Heart right ventricle (tissue), 16 donors: ENCODE measurements at places on chromosomes 3 and 15. TPM values are rescaled to one million over a fixed set of nuclear protein-coding genes. Genes with fewer than 3 reads are reported as not detected.

Gene SCN11A
- 0.01 TPM for polyA plus RNA-seq

GRCh38 chr15:72160696-72161245 is 36.8 kb downstream of the GRAMD2A start:
- no peaks in the 10 kb centered on the region for H3K27me3 ChIP-seq
- H3K4me3 ChIP-seq: no peak overlapping the region
- no peak for DNase-seq
- no peaks in the 10 kb centered on the region for H3K36me3 ChIP-seq
- H3K4me1 ChIP-seq: no peaks in the 10 kb centered on the region
- no peak overlapping the region for H3K27ac ChIP-seq

DNA sequence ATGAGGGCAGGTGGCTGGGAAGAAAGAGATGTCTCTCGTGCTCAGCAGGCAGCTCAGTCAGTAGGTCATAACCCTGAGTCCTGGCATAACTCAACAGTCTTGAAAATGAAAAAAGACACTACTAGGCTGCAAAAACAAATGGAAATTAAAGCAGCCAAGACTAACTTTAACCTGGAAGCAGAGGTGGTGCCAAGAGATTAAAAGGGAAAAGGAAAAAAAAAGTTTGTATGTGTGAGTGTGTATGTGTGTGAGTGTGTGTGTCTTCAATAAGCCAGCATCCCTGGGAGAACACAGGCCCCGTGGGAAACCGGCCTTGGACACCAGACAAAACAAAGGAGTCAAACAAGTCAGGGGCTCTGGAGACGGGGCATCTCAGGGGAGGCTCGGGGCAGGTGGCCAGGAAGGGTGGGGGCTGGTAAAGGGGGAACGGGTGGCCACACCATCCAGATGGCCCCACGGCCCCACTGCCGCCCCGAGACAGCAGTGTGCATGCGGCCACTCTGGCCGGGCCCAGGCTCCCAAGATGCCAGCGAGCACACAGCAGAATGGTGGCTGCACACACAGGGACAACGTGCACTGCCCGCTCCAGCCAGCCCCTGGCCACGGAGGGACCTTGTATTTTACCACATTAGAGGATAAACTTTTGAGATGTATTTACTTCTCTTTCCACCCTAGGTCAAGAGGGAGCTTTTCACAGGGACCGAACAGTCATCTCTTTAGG is 23.8 kb downstream of the CYFIP1 start:
- no peaks in the 10 kb centered on the region for H3K36me3 ChIP-seq
- DNase-seq: peak; percentile 68
- H3K4me1 ChIP-seq: peaks cover 82% of the 10 kb centered on the region
- no peaks in the 10 kb centered on the region for H3K27me3 ChIP-seq
- H3K4me3 ChIP-seq: no peak overlapping the region
- H3K27ac ChIP-seq: peak overlapping the region; percentile 41

DNA sequence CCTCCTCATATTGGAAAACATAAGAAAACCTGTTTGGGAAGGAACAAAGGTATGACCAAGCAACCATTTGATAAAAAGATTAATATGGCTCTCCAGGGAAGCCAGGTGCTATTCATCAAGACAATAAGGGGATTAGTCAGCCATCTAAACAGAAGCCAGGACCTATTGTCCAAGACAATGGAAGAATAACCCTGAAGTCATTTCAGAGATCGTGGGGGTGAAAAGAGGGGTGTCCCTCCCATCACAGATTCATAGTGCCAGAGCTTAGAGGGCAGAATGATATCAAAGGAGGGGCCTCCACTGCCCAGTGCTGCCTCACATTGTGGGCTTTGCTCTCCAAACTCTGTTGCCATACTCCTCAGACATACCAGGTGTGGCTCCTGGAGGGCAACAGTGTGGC is 73.5 kb downstream of the DAPK2 start:
- DNase-seq: no peak
- H3K27ac ChIP-seq: no peak overlapping the region
- H3K4me1 ChIP-seq: peaks cover 36% of the 10 kb centered on the region

GRCh38 chr3:132983143-132983770 is 54.9 kb upstream of the TMEM108 start:
- no peak for DNase-seq
- no peaks in the 10 kb centered on the region for H3K36me3 ChIP-seq
- H3K4me3 ChIP-seq: no peak overlapping the region
- no peaks in the 10 kb centered on the region for H3K4me1 ChIP-seq

DNA sequence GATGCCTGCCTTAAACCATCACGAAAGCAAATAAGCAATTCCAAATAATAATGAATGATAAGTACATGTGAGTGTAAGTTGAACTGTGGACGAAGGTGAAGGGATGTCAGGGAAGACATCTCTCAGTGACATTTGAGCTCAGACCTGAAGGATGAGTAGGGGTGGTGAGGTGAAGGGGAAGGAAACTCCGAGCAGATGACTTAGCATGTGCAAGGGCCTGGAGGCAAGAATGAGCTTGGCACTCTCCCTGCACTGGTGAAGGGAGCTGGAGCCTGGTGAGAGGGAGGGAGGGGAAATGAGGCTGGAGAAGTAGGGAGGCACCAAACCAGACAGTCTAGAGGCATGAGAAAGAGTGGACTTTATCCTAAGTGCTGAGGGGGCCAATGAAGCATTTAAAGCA is 84.3 kb downstream of the MTHFS start:
- H3K27ac ChIP-seq: no peak overlapping the region
- H3K4me1 ChIP-seq: no peaks in the 10 kb centered on the region
- DNase-seq: no peak
- H3K4me3 ChIP-seq: no peak overlapping the region
- H3K27me3 ChIP-seq: no peaks in the 10 kb centered on the region
- H3K36me3 ChIP-seq: no peaks in the 10 kb centered on the region
